ENCODE measurements at places on chromosomes 7 and 10. TPM values are rescaled to one million over a fixed set of nuclear protein-coding genes. Genes with fewer than 3 reads are reported as not detected.

CALML3 gene
- total RNA-seq = not detected

CHAT gene
- not detected for total RNA-seq

CFAP58 gene
- 0.26 TPM for total RNA-seq

HOXA7 gene
- 7.5 TPM for total RNA-seq

DNA sequence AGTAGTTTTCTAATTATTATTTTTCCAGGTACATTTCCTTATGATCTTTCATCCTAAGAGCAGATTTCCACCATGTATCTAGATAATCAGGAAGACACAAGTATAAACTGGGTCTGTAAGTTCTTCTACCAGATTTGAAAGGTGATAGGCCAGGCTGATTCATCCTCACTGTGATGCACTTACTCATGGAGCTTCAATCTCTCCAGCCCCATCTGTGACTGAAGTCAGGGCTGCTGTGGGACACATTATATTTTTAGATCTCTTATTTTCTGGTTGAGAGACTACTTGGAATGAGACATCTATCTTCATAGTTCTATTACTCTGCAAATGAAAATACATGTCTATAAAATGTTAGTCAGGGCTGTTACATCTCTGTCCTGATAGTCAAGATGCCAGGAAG lies 85.5 kb upstream of the SLC25A13 start:
- no peak for DNase-seq
- H3K27me3 ChIP-seq = no peaks in the 10 kb centered on the region
- no peaks in the 10 kb centered on the region for H3K4me1 ChIP-seq
- H3K36me3 ChIP-seq = no peaks in the 10 kb centered on the region
- no peak overlapping the region for H3K4me3 ChIP-seq
- H3K27ac ChIP-seq = no peak overlapping the region

DNA sequence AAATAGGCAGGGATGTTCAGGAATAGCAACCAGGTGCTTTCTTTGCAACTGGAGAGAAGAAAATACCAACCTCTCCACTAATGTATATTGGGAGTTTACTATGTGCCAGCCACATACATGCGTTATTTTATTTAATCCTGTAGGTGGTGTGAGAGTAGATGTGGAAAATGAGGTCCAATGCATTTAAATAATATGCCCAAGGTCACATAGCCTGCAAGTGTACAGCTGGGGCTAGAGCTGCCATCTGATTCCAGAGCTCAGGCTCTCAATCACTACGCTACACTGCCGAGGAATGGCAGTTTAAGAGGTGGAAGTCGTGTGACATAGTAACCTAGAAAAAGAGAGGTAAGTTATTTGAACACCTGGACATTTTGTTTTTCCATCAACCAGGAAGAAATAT lies 277.0 kb downstream of the EXOC4 start:
- no peak overlapping the region for H3K27ac ChIP-seq
- H3K4me3 ChIP-seq = no peak overlapping the region
- no peaks in the 10 kb centered on the region for H3K4me1 ChIP-seq
- DNase-seq = no peak
- no peaks in the 10 kb centered on the region for H3K36me3 ChIP-seq

DNA sequence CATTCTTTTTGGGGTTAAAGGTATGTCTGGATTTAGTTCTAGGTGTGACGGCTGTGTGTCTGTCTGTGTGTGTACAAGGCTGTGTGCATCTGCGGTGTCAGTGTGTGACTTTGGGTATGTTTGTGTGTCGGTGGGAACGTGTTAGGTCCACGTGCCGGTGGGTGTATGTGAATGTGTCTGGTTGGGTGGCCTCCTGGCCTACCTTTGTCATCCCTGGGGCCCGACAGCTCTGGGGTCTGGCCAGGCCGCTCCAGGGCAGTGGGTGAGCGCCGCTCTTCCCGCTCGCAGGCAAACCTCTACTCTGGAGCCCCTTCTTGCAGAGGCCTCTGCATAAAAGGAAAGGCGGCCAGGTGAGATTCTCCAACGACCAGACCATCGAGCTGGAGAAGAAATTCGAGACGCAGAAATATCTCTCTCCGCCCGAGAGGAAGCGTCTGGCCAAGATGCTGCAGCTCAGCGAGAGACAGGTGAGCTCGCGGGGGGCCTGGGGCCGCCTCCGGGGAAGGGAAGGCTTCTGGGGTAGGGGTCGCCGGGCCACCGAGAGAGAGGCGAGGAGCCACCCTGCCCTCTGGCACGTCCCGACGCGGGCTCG lies 2.4 kb downstream of the HHEX start:
- H3K27me3 ChIP-seq = no peaks in the 10 kb centered on the region
- peak overlapping the region; percentile 76 for H3K27ac ChIP-seq
- peak; percentile 33 for DNase-seq
- peak overlapping the region; percentile 76 for H3K4me3 ChIP-seq
- peaks cover 43% of the 10 kb centered on the region for H3K4me1 ChIP-seq

GRCh38 chr7:102933763-102934162 lies 21.0 kb downstream of the LRRC17 start:
- no peak overlapping the region for H3K27ac ChIP-seq
- DNase-seq = no peak
- H3K36me3 ChIP-seq = no peaks in the 10 kb centered on the region
- H3K4me1 ChIP-seq = no peaks in the 10 kb centered on the region

DNA sequence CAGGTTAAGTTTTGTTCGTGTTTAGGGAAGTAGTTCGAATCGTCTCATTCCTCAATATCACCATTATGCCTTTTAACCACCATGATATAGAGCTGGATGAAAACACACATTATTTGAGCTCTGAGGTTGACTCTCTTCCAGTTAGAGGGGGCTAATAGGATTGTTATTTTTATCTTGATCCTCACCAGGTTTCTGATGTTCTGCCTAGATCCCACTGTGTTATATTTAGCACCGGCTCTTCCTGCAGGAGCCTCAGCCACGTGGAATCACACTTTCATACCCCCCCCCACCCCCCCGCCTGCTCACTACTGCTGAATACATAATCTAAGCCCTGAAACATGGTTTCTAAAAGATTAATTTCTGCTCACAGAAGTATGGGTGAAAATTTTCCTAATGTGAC lies 88.3 kb downstream of the NRCAM start:
- H3K4me1 ChIP-seq = no peaks in the 10 kb centered on the region
- DNase-seq = no peak
- H3K36me3 ChIP-seq = no peaks in the 10 kb centered on the region
- H3K4me3 ChIP-seq = no peak overlapping the region
- no peak overlapping the region for H3K27ac ChIP-seq
- H3K27me3 ChIP-seq = no peaks in the 10 kb centered on the region

DNA sequence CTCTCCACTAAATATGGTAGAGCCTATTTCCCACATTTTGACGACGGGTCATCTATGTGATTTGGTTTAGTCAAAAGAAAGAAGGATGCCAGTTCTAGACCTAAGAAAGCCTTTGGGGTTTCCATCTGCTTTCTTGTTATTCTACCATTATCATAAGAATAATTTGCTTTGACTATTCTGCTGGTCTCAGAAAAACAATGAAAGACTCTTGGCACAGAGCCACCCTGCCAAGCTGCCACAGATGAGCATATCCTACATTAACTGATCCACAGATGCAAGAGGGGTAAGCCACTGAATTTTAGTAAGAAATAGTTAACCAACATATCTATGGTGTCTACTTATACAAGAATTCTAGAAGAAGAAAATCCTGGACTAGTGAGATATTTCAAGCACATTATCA lies 158.6 kb upstream of the MAGI2 start:
- H3K4me1 ChIP-seq = no peaks in the 10 kb centered on the region
- no peaks in the 10 kb centered on the region for H3K27me3 ChIP-seq
- H3K36me3 ChIP-seq = no peaks in the 10 kb centered on the region
- no peak overlapping the region for H3K27ac ChIP-seq
- no peak for DNase-seq

All from Karpas-422 (cell line).